ENCODE measurements at places on chromosomes 12 and 14.

DNA sequence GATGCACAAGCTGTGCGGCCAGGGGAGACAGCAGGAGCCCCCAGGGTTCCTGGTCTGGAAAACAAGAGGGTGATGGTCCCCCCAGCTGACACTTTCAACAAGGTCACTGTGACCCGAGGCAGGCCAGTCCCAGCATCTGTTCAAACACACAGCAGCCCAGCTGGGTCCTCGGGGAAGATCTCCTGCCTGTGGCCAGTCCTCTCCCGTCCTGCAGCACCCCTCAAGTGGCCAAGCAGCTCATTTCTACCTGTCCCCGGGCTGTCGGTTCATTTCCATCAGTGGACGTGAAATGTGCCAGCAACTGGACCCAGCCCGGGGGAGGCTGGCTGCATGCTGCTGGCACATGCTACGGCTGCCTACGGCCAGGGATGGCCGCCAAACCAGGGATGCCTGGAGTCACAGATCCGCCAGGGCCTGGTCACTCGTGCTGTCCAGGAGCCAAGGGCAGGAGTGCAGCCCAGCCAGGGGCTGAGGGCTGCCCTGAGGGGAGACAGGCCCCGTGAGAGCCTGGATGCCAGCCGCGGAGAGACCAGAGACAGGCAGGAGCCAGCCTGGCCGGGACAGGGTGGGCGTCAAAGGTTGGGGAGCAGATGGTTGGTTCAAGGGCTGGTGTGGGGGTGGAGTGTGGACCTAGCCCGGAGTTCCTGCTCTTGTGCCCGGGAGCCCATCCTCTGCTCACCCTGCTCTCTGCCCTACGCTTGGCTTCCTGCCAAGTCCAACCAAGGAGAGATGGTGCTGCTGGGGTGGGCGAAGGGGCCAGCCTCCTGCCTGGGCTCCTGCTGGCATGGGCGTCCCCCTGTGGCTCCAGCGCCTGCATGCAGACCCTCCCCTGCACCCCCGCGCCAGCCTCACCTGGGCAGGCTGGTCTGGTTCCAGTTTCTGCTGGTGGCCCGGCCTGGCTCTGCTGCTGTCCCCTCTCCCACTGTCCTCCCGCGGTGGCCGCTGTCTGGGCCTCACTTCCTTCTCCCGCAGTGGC, 143.8 kb downstream of the ADGRD1 start:
- DNase-seq = no peak

GRCh38 chr14:68306934-68307789, 485.7 kb downstream of the ZFP36L1 start:
- no peak for DNase-seq

- no peak for DNase-seq
Measured at GRCh38 chr14:53462931-53463778, 310.0 kb upstream of the DDHD1 start.

GRCh38 chr14:77375973-77376770, 722 bp downstream of the TMED8 start:
- DNase-seq = no peak

DNA sequence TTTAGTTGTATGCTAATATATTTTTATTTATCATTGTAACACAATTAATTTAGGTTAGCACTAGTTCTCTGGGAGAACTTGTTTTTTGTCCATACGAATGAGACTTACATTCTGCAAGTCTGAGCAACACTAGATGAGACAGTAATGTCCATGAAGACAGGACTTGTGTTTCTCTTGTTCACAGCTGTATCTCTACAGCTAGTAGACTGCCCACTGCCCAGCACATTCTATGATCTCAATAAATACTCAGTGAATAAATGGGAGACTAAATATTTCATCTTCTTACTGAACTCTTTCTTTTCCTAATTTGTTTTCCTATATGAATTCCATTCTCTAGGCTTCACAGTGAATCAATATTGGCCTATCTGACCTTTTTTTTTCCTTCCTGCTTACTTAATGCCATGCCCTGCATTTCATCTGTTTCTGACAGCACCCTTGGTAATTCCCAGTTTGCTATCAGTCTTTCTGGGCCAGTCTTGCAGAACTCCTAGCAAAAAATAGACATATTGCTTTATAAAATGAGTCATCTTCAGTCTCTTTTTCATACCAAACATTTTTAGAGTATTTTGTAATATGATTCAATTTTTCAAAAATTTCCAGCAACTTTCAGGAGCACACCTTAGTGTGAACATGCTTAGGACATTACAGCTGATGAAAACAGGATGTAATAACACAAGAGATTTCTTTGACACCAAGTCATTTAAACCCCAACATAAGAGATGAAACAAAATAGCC, 185.5 kb upstream of the ATP2B1 start:
- no peak for DNase-seq

DNA sequence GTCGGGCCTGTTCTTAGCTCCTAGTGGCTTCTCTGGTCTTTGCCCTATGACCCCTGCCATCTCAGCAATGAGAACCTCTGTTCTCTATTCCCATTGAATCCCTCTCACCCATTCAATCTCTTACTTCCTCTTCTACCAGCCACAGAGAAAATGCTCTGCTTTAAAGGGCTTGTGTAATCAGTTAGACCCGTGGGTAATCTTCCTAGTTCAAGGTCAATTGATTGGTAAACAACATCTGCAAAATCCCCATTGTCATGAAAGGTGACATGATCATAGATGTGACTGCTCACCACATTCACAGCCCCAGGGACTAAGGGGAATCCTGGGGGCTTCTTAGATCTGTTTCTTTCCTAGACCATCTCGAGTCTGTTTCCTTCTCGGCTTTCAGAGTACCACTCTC, 7.2 kb upstream of the CCDC197 start:
- DNase-seq = no peak

DNA sequence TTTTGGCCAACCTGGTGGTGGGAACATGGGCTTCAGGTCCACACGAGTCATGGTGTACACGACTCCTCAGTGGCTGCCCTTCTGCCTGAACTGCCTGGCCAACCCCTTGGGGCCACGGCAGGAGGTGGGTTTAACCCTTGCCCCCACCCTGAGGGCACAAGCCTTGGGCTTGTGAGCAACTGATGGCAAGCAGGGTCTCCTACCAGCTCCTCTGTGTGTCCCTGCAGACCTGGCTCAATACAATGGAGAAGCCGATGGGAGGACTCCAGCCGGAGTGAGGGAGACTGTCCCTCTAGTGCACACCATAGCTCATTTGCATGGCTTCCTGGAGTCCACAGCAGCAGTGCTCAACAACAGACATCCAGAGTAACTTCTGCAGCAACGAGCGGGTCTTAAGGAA, 28.0 kb downstream of the JAG2 start:
- no peak for DNase-seq

DNA sequence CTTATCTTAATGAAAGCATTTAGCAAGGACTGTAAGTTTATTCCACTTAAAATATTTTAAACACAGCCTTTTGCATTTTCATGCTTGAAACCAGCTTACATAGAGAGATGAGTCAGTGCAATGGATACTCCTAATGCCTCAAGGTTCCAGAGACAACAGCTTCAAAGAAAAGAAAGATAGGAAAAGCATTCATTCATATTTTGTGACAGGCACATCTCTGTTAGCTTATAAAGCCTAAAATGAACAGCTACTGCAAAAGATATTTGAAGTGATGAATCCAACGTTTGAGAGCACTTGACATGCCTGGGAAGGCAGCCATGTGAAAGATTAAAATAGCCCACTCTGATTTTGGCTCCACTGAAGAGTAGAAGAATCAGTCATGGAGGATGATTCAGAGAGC, 814.5 kb downstream of the RPS29 start:
- no peak for DNase-seq

- no peak for DNase-seq
Measured at GRCh38 chr14:97104029-97104428, 306.8 kb downstream of the VRK1 start.

GRCh38 chr12:9449181-9449580, 158.5 kb downstream of the KLRB1 start:
- DNase-seq = no peak

DNA sequence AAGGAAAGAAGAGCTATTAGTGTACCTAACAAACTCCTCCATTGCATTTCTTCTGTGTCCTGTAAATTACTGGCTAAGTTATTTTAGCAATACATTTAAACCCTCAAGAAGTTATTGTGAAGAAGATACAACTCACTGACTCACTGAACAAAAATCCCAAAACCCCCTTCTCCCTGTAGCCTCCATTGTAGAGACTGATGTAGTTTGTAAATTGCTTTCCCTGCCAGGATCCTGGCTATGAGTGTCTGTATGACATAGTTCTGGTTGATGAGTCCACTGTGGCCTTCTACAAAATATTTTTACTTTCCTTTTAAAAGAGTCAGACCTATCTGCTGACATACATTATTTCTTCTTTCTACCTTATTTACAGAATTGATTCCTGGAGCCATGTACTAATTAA, 155.6 kb downstream of the SLC6A15 start:
- no peak for DNase-seq

- DNase-seq = no peak
Measured at GRCh38 chr14:36974985-36975384, 197.4 kb downstream of the SLC25A21 start.

GRCh38 chr14:44370727-44371126, 136.4 kb downstream of the FSCB start:
- DNase-seq = no peak

GRCh38 chr14:32256576-32256975, 53.5 kb upstream of the RNU6-8 start:
- DNase-seq = no peak

DNA sequence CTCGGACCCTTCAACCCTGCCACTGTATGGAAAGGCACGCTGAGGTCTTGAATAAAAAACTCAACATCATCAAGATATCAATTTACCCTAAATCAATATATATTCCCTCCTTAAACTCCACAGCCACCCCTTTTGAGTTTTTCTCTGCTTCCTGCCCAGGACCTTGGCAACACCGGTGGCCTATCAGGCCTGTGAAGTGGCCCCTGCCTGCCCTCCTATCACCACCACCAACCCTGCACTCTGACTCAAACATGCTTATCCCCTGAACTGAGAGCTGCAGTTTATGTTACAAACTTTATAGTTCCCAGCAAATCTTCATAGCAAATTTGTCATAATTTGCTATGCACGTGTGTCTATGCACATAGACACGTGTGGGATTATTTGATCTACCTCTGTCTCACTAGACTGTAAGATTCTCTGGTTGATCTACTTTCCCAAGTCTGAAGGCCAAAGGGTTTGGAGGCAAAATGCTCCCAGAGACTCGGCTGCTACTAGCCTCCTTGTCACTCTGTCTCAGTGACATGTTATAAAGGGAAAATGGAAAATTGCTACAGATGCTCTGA, 63.4 kb downstream of the SPTB start:
- DNase-seq = no peak

- no peak for DNase-seq
Measured at GRCh38 chr12:59650588-59651228, 54.9 kb downstream of the SLC16A7 start.

- no peak for DNase-seq
Measured at GRCh38 chr12:108914121-108914531, 34.2 kb downstream of the DAO start.

DNA sequence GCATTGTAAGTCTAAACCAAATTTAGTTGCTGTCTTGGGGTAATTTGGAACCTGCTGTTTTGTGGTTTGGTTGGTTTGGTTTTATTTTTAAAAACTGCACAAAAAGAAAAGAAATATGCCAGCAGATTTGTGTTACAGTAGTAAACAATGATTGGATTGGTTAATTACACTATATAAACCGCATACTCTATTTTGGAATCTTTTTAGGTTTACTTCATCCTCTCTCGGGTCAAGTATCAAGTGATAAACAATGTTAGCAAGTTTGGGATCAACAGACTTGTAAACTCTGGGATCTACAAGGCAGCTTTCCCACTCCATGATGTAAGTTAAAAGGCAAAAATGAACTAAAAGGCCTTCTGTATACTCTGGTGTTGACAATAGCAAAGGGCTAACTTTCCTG, 132.4 kb downstream of the ANO6 start:
- DNase-seq = no peak

DNA sequence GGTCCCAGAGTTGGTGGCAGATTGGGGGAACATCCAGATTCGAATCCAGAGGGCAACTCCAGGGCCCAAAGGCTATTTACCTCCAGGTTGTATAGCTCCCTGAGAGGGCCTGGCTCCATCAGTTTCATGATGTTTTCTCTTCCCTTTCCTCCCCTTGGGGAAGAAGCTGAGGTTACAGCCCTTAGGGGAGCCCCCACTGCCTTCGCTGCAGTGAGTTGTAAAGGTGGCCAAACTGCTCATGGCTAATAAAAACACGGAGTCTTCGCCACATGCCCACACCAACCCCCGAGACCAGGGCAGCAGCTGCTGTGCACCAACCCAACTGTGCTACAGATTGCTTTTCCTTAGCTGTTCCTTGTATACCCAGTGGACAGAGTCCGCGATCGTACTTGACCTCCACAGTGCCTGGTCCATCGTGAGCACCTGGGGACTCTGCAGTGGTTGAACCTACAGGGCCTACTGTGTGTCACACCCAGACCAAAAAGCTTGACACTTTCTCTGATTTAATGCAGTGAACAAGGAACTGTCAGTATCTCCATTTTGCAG, 20.9 kb downstream of the GALNT16 start:
- no peak for DNase-seq

DNA sequence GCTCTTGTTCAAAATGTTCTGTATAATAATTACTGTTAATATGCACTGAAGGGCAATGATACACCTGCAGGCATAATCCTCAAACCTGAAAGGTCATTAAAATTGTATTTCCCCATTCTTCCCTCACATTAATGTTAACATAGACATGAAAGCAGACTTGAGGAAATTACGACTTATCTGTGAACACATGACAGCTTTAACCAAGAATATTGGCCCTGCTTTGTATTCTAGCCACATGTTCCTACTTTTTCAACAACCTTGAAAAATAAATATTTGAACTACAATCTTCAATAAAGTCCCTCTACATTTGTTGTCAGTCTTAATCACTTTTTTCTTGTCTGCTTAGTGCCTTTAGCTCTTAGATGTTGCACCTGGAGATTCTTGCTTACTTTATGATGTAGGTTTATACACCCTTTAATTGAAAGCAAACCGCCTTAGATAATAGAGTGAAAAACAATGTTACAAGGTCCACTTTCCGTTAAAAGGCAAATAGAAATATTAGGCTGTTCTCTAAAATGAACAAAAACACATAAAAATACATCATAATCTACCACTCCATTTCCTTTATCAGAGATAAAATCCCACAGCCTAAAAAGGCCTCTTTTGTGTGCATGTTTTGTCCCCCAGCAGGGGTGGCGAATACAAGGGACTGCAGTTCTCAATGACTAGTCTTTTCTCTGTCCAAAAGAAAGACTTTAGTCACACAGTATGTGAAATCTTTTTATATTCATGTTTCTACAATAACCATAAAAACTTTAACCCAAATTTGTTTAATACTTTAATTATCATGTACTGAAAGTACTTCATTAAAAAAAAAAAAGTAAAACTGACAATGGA, 55.9 kb downstream of the ZFC3H1 start:
- no peak for DNase-seq

DNA sequence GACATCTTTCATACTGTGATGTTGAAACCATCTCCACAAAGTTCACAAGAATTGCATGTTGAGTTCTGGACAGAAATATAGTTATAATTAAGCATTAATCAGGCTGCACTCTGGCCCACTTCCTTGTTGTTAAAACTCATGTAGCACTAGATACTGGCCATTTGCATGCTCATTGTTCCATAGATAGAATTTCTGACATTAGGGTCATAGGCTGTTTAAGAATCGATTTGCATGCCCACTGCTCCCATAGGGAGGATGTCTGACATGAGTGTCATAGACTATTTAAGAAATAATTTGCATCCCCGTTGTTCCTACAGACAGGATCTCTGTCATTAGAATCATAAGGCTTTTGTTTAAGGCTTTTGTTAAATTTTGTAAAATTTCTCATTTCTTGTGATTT, 50.2 kb downstream of the MYF5 start:
- no peak for DNase-seq

Measured in CD4-positive, alpha-beta T cell treated with Interleukin-4 for 4 hours (primary cell).